Amygdala (tissue), 56 donors: ENCODE measurements at places on chromosomes 5 and 9.

GRCh38 chr5:141382469-141383294, at the start of gene PCDHGA7:
TSS of gene PCDHGA7 (plus strand) at chr5:141382742. CDS start at chr5:141382900, 158 bp downstream.
- DNase-seq = no peak

GRCh38 chr5:105508519-105508918, 1945.9 kb upstream of the NUDT12 start:
- no peak for DNase-seq

DNA sequence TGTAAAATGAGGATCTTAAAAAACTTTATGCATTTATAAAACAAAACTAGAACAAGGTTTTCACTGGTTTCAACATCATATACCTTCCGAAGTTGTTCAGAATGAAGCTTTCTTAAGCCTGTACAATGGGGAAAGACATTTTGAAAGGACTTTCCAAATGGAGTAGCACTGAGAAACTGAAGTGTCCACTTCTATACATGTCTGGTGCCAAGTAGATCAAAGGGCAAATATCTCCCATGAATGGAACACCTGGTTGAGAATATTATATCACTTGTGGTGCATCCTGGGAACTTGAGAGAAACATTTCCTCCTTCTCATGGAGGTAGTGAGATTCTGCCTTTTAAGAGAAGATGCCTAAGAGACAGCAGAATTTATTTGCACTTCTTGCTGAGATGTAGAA, 182.1 kb upstream of the ACTBL2 start:
- no peak for DNase-seq

DNA sequence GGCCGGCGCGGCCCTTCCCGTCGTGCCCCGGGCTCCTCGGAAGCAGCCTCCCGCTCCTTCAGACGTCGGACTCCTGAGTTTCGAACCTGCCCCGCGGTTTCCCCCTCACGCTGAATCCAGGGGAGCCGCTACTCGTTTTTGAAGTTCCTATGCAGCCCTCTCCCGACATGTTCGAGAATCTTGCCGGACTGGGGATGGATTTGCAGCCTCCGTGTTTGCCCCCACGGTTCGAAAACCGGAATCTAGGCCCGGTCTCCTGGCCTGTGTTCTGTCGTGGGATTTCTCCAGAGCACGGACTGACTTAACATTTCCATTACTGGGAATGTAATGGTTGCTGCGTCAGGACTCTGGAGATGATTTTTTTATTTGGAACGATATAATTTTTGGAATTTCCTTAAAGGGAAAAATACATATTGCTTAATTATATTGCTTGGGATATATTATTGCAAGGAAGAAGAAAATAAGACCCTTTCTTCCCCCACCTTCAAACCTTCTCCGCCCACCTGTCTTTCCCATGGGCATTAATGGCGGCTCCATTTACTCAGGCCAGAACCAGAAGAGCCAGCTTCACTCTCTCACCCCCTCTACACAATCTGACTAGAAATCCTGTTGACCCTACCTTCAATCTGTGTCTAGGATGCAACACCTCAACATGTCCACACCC, 8.5 kb upstream of the MGAT1 start:
- DNase-seq = peak; percentile 64

DNA sequence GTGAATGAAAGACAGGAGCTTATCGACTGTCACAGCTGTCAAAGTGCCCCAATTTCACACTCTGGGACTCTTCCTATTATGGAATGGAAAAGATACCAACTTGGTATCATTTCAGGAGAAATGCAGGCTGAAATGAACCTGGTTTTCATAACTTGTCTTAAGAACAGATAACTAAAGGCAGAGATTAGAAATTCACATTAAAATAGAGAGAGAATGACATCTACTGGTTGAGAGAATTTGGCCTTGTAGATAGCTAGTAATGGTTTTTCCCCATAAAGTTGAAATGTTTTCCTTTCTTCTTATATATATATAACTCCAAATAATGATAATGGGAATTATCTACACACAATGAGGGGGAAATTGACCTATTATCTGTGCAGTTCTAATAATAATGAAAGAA, 600.2 kb upstream of the CCNG1 start:
- DNase-seq = no peak

- no peak for DNase-seq
Measured at GRCh38 chr9:136920069-136920468, 24.5 kb downstream of the FBXW5 start.

- DNase-seq = no peak
Measured at GRCh38 chr9:130264414-130265350, 878 bp upstream of the HMCN2 start.

DNA sequence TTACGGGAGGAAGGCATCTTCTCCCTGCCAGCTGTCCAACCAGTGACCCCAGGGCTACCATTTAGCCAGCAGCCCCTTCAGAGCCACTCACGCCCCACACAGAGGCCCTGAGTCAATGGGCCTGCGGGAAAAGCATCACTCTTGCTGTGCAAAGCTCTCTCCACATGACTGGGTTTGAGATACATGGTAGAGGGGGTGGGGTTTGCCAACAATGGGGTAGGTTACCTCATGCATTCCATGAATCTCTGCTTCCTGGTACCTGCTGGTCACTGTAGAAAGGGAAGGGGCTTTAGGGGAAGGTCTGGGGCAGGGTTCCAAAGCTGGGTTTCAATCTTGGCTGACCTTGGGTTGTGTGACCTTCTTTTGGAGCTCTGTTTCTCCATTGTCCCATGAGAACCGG, 22.9 kb upstream of the TTLL11 start:
- DNase-seq = no peak

DNA sequence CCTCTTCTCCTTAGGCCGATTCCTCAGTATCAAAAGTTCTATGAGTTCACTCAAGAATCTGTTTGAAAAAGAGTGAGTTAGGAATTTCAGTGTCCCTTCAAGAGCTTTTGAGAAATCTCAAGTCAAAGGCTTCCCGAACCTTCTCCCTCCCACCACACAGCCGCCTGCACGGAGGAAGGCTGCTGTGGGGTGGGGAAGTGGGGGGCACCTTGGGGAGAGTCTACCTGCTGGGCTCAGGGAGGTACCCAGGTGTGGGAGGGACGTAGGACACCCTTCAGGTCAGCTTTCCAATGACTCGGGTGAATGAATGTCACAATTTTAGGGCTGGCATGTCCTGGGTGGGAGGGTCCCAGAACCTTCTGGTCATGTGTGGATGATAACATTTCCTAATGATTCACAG, 17.5 kb downstream of the CXCL14 start:
- no peak for DNase-seq

DNA sequence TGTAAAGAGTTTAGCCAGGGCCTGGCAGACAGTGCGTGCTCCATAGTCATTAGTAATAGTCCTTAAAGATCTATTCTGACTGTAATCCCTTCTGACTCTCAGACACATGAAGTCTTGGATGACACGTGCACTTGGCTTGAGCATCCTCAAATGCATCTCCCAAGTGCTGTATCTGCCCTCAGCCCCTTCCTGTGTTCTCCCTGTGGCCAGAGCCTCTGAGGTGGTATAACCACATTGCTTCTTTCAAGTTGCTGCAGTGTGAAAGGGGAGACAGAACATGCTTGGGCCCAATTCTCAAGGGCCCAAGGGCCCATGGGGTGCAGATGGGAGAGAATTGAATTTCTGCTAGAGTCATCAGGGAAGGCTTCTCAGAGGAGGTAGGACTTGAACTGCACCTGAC, 30.1 kb upstream of the HAND1 start:
- no peak for DNase-seq

DNA sequence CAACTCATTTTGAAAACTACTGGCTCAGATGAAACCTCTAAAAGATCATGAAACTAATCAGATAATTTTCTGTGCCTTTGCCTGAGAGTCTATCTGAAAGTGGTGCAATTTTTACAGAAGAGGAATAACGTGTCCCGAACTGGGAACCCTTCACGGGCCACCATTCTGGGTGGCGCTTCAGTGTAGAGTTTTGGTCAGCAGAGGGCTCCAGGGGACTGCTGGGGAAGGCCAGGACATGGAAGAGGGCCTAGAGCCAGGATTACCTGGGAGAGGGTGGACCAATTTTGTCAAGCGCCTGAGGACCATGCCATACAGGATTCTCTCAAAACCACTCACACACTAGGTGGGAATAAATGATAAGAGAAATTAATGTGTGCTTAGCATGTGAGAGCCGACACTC, 49.7 kb upstream of the PLEKHG4B start:
- no peak for DNase-seq

DNA sequence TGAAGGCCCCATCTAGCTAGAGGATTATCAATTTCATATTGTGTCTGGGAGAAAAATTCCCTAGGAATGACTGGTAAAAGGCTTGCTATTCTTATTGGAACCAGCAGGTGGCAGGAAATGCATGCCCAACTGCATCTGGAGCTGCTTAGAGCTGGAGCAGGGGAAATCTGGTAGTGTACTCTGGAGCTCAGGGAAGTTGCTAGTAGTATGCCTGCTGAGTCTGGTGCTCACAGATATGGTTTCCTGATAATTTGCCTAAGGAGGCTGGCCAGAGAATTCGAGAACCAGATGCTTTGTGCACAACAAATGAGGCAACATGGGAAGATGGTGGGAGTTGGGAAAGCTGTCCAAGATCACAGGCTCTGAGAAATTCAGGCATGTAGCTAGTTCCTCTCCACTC, 53.7 kb downstream of the G3BP1 start:
- DNase-seq = peak; percentile 56

DNA sequence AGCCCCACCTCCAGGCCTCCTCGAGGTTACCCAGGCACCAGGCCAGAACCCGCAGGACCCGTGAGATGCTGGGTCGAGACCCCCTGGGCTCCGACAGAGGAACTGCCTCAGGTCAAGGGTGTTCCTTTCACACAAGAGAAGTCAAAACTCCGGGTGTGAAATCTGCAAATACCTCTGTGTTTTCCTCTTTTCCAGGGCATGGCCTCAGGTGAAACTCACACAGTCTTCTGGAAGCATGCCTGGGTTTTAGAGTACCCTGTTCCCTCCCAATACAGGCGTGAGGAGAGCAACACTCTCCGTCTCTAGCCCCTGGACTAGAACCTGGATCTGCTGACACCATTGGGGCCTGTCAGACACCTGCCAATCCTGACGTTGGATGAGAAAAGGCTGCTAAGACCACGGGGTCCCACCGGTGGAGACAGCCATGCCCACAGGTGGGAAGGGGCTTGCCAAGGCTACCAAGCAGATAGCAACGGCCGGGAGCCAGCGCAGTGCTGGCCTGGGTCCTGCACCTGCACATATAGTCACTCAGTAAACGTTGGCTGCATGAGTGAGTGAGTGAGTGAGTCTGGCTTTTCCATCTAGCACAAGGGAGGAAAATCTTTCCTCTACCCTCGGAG, 182.0 kb upstream of the PPP1R26 start:
- no peak for DNase-seq
